ENCODE measurements at places on chromosomes 2 and 18.

DNA sequence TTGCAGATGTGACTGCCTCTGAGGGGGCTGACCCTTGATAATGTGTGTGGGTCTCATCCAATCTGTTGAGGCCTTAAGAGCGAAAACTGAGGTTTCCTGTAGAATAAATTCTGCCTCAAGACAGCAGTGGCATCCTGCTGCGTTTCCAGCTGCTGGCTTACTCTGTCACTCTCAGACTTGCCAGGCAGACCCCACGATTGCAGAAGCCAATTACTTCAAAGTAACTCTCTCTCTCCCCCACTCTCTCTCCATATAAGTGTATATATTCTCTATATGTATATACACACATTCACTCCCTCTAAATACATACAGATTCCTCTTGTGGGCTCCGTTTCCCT, 152.5 kb upstream of the ALKAL2 start:
- DNase-seq = no peak

- no peak for DNase-seq
These were observed 250.5 kb downstream of the GLI2 start for GRCh38 chr2:120985997-120986651.

GRCh38 chr18:79399275-79400081, 3.7 kb downstream of the NFATC1 start:
- no peak for DNase-seq

GRCh38 chr2:238509151-238509835, 82.6 kb downstream of the ASB1 start:
- DNase-seq = no peak

GRCh38 chr2:43648994-43649701, 12.1 kb downstream of the PLEKHH2 start:
- DNase-seq = no peak

DNA sequence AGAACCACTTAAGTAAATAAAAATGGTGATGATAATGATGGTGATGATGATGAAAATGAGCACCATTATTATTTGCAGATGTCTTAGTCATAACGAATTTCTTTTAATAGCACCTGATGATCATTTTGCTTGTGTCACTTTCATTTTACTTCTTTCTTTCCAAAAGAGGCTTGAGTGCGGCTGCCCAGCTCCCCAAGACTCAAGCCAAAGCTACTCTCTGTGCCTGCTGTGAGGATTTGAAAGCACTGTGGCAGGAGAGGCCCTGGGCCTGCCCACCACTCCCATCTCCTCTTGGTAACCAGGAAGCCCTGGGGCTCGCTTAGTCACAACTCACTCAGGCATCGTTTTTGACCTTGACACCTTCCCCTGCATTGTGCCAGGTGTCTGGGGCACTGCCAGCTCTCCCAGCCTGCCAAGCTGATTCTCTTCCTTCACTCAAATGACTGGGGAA, 41.2 kb downstream of the RPL37A start:
- DNase-seq = peak; percentile 54

- DNase-seq = peak; percentile 64
These were observed 25.3 kb upstream of the NOTO start for GRCh38 chr2:73176881-73177644.

DNA sequence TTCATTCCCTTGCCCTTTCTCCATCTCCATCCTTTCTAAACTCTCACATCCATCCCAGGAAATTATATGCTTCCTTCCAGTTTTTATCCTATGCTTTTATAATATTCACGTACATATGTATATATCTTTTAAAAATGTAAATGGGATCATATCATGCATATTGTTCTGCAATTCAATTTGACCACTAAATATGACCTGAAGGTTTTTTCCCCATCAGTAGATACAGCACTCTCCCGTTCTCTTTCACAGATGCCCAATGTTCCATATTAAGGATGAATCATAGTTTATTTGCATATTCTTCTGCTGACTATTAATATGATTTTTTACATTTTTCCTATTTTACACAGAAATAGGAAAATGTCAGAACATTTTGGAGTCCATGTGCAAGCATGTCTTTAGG, 213.3 kb upstream of the PARD3B start:
- DNase-seq = no peak

- DNase-seq = no peak
These were observed 29.9 kb upstream of the ALKAL2 start for GRCh38 chr2:317501-318424.

GRCh38 chr2:206982360-206982955, 43.1 kb downstream of the CPO start:
- no peak for DNase-seq

GRCh38 chr2:24986372-24986771, 14.6 kb upstream of the DNAJC27 start:
- DNase-seq = no peak

DNA sequence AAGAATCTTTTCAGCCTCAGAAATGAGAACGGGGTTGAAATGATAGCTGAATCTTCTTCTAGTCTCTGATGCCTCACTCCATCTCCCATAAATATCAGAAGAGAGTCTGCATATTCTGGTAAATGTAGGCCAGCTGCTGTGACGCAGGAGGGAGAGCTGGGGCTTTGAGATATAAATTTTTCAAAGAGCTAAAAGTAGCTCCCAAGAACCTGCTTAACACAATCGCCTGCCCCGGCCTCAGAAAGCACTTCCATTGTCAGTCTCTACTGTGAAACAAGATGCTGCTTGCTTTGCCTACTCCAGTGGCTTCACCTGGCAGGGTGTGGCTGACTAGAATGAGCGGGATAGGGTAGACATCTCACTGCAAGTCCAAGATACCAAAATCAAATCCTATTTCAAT, 105.0 kb upstream of the CCDC150 start:
- DNase-seq = no peak

DNA sequence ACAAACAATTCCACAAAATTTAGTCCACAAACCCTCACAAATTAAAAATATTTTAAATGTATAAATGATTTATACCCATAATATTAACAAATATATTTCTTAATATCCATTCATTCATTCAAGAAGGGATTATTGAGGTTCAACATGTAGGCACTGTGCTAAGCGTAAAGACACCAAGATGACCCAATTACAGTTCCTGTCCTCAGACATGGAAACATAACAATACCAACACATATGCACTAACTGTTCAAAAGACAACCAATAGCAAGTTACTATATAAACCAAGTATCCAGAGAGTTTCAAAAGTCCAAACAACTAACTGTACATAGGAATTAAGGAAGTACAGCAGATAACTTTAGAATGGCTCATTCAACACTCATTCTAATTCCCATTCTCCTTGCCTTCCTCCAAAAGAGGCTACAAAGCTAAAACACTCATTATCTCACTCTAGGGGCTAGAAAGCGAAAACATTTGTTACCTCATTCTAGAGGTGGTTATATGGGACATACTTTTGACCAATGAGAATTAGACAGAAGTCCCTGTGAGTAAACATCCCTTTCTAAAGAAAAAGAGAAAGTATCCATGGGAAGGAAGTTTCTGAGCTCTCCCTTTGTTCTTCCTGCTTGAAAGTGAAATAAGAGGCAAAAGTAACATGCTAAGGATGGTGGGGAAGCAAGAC, 292.4 kb downstream of the ZEB2 start:
- no peak for DNase-seq

GRCh38 chr2:30351116-30351515, 95.9 kb upstream of the LCLAT1 start:
- no peak for DNase-seq

GRCh38 chr2:45178854-45179253, 169.6 kb upstream of the SIX2 start:
- no peak for DNase-seq

DNA sequence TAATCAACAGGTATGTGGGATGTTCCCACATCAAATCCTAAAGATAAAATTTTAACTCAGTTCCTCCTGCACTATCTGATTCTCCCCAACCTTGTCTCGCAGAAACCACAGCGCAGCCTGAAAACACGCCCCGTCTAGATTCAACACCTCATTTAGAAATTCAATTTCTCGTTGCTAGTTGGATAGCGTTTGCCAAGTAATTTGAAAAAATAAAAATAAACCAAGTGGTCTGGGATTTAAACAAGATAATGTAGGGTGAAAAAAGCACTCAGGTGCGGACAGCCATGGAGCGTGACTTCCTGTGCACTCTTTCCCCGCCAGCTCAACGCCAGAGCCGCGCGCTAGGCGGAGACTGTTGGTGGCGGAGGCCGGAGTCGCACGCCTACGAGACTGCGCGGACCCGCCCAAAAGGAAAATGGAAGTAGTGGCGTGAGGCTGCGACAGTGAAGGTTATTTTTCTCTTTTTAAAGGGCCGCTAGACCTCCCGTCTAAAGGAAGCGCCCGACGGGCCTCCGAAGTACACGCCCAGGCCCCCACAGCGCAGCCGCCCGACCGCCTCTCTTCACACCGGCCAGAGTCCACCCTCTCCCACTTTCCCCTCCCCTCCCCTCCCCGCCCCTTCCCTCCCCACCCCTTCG, 615 bp upstream of the CCNT2 start:
- peak; percentile 88 for DNase-seq

- no peak for DNase-seq
These were observed 5.6 kb downstream of the ESPNL start for GRCh38 chr2:238105506-238106338.

GRCh38 chr2:172944022-172944793, 131.4 kb upstream of the MAP3K20 start:
- no peak for DNase-seq

- no peak for DNase-seq
These were observed 172.8 kb upstream of the SPRED2 start for GRCh38 chr2:65605058-65605742.

DNA sequence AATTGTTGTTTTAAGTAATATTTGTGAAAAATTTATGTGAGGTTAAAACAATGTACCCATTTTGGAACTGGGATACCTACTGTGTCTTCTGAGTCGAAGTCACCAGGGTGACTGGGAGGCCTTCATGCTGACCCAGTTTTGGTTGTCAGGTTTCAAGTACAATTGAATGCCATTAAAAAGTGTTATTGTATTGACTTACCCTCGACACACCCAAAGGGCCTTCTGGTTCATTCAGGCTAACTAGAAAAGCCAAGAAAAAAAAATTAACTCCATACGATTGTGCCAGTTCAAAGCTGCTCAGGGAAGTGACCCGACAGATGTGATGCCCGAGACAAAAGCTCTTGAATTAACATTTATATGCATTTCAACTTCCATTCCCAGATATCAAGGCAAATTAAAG, 190.0 kb downstream of the ST6GAL2 start:
- no peak for DNase-seq

DNA sequence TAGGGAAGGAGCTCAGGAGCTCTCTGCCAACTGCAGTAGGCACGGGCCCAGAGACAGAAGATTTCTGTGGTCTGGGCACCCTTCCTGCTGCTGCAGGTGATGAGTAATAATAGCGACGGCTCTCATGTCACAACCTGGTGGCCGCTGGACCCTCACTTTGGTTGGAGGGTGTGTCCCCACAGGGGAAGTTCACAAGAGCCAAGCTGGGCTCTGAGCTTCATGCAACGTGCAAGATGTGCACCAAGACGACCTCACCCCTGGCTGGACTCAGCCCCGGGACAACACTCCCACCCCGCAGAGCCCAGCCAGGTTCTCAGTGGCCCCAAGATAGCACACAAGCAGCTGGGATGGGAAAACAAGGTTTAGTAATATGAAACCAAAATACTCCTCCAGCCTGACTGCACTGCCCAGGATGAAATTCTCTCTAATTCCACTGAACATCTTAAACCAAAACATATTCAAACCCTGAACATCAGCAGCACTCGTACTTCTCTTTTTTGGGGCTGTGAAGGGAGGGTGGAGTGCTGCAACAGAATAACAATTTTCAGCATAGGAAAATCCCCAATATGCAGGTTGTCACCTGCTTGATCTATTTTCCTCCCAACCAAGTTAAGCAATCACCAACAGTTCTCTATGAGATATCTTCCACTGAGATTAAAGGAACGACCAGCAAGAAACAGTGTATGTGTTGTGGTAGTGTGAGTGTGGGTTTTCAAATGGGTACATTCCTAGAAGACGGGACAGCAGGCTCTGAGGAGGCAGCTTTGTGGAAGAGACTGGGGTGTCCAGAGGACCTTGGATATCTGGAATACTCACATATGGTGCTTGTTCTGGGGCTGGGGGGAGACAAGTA, 26.5 kb downstream of the BCL2 start:
- DNase-seq = no peak

DNA sequence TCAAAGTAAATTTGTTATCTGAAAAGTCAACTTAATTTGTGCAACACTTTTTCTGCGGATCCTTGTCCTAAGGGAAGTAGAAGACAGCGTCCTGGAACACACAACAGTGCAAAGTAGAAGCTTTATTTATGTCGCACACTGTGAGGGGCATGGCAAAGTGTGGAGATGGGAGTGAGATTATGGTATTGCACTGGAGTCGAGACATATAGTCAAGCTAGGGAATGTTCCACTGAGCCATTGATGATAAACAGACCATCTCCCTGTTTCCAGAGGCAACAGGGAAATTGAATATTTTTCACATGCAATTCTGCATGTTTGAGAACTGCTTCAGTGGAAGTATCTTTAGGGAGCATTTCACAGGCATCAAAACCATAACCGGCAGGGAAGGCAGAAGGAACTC, 46.2 kb downstream of the LRRTM1 start:
- DNase-seq = no peak

DNA sequence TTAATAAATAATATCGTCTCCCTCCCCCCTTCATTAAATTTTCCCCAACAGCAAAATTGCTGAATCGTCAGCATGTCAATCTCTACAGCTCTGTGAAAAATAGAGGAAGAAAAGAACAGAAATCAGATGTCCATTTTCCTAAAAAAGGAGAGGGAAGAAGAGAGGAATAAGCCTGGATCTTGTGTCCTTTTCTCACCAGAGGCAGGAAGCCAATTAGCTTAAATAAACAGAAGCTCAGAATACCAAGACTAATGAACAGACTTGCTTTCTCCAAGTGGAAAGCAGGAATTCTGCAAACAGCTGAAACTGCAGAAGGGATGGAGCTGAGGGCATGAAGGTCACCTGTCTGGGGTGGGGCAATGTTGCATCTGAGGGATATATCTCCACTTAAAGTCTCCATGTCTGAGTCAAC, 265.7 kb downstream of the CCDC85A start:
- no peak for DNase-seq

GRCh38 chr18:78138983-78139496, 840.6 kb upstream of the SALL3 start:
- DNase-seq = peak; percentile 80

DNA sequence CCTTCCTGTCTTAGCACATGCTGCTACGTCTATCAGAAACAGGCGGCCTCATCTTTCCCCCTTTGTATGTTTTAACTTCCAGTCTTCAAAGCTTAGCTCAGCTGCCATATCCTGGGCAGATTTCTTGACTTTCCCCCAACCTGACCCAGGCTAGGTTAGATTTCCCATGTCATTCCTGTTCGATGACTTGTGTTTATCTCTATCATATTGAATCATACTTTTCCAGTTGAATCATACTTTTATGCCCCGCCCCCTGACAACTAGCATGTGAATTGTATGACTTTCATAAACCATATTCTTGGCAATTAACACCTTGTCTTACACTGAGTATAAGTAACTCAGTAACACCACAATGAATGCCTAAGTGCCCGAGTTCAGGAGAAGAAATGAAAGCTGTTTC, 128.3 kb downstream of the CYRIA start:
- DNase-seq = no peak

All from NCI-H1092 (cell line).